ENCODE measurements at places on chromosomes 7 and 10. TPM values are rescaled to one million over a fixed set of nuclear protein-coding genes. Genes with fewer than 3 reads are reported as not detected.

Gene AZGP1
- total RNA-seq: not detected

Gene TRIM74
- total RNA-seq: not detected

Gene SAP25
- not detected for total RNA-seq

Gene RPS24
- total RNA-seq: 1,917 TPM

Gene ERVW-1
- total RNA-seq: not detected

Gene ADCY1
- 0.51 TPM for total RNA-seq

Gene WEE2
- not detected for total RNA-seq

DNA sequence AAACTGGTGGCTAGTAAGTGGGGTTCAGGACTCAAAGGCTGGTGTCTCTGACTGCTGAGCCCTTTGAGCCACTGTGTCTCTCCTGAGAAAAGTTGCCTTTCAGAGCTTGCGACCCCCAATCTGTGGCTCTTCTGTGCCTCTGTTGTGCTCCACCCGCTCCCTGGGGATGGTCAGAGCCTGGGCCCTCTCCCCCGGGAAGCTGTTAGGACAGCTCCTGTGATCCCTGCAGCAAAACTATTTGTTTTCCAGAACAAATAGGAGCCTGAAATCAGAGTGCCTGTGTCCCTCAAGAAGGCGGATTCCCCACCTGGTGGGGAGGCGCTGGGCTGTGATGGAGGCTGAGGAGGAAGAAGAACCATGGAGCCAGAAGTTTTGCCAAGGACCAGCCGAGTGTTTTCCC, 56.4 kb upstream of the MXI1 start:
- H3K36me3 ChIP-seq: no peaks in the 10 kb centered on the region
- peaks cover 4% of the 10 kb centered on the region for H3K27me3 ChIP-seq
- H3K4me1 ChIP-seq: no peaks in the 10 kb centered on the region
- H3K27ac ChIP-seq: no peak overlapping the region

- no peak overlapping the region for H3K27ac ChIP-seq
- no peaks in the 10 kb centered on the region for H3K36me3 ChIP-seq
- H3K4me1 ChIP-seq: peaks cover 7% of the 10 kb centered on the region
- no peak overlapping the region for H3K4me3 ChIP-seq
Observed at GRCh38 chr7:70712942-70713341, 419.0 kb upstream of the GALNT17 start.

- no peaks in the 10 kb centered on the region for H3K36me3 ChIP-seq
- H3K4me1 ChIP-seq: no peaks in the 10 kb centered on the region
- H3K27me3 ChIP-seq: no peaks in the 10 kb centered on the region
- H3K4me3 ChIP-seq: no peak overlapping the region
- H3K27ac ChIP-seq: no peak overlapping the region
Observed at GRCh38 chr7:132516042-132516840, 60.0 kb downstream of the PLXNA4 start.

DNA sequence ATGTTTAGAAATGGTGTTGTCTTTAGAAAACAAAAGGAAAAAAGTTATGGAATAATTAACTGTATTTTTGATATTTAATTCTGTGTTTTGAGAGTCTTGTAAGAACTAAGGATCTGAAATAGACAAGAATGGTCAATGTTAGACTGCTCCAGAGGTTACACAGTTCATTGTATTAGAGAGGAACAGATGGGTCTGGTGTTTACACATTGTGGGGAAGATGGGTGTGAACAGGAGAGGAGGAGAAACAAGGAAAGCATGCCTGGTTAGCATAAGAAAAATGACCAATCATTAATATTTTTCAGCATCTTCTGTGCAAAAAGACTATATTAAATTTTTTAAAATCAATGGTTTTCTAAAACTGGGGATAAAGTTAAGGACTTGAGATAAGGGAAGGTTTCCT, 11.9 kb downstream of the MEOX2 start:
- H3K27ac ChIP-seq: no peak overlapping the region
- no peaks in the 10 kb centered on the region for H3K27me3 ChIP-seq
- no peak overlapping the region for H3K4me3 ChIP-seq
- DNase-seq: peak; percentile 29

DNA sequence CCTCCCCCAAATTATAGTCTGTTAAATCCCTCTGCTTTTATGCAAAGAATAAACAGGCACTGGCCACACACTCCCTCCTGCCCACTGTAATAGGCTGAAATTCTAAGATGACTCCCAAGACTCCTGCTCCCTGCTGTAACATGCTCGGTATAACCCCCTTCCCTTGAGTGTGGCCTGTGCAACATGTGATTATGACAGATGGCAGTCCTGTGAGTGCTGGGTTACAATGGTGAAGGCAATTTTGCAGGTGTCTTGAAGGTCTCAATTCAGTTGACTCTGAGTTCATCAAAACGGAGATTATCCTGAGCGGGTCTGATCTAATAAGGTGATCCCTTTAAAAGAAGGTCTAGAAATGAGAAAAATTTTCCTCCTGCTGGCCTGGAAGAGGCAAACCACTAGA, 55.9 kb downstream of the CREB3L2 start:
- no peak for DNase-seq
- peaks cover 2% of the 10 kb centered on the region for H3K36me3 ChIP-seq
- no peaks in the 10 kb centered on the region for H3K27me3 ChIP-seq
- H3K4me1 ChIP-seq: peaks cover 10% of the 10 kb centered on the region
- no peak overlapping the region for H3K27ac ChIP-seq
- no peak overlapping the region for H3K4me3 ChIP-seq

- no peaks in the 10 kb centered on the region for H3K4me1 ChIP-seq
- no peak overlapping the region for H3K4me3 ChIP-seq
- DNase-seq: peak; percentile 35
- H3K27me3 ChIP-seq: peaks cover 3% of the 10 kb centered on the region
- no peaks in the 10 kb centered on the region for H3K36me3 ChIP-seq
Observed at GRCh38 chr10:43981232-43981631, 332.6 kb upstream of the ZNF32 start.

- H3K4me3 ChIP-seq: no peak overlapping the region
- no peaks in the 10 kb centered on the region for H3K36me3 ChIP-seq
- H3K4me1 ChIP-seq: peaks cover 11% of the 10 kb centered on the region
Observed at GRCh38 chr7:99116144-99116543, 27.8 kb downstream of the SMURF1 start.

GRCh38 chr10:128914681-128915080, 552.4 kb upstream of the MGMT start:
- no peak overlapping the region for H3K27ac ChIP-seq
- no peak overlapping the region for H3K4me3 ChIP-seq
- no peaks in the 10 kb centered on the region for H3K36me3 ChIP-seq
- DNase-seq: no peak
- H3K27me3 ChIP-seq: no peaks in the 10 kb centered on the region

DNA sequence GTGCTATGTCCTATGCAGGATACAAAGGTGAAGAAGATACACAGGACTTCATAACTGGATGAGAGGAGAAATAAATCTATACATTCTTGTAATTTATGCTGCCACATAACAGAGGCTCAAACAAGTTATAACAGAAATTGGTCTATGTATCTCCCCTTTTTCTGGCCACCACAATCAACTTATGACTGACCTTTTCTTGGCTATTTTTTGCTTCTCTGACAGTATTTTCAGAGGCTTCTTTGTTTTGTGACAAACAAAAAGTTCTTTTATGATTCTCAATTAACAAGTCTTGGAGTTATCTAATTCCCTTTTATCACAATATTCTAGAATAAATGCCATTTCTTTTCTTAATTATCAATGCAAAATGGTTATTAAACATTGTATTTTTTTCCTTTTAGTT, 953.0 kb upstream of the ZWINT start:
- H3K36me3 ChIP-seq: no peaks in the 10 kb centered on the region
- no peaks in the 10 kb centered on the region for H3K27me3 ChIP-seq
- H3K4me3 ChIP-seq: no peak overlapping the region
- no peaks in the 10 kb centered on the region for H3K4me1 ChIP-seq
- H3K27ac ChIP-seq: no peak overlapping the region

DNA sequence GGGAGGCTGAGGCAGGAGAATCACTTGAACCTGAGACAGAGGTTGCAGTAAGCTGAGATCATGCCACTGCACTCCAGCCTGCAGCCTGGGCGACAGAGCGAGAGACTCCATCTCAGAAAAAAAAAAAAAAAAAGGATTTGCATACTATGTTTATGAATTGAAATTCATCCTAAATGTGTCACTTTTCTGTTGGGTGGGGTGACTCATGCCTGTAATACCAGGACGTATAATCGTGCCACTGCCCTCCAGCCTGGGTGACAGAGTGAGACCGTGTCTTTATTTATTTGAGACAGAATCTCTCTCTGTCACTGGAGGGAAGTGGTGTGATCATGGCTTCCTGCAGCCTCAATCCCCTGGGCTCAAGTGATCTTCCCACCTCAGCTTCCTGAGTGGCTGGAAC, 5.8 kb downstream of the ZNF212 start:
- H3K4me3 ChIP-seq: no peak overlapping the region
- no peaks in the 10 kb centered on the region for H3K27me3 ChIP-seq
- no peak for DNase-seq
- H3K36me3 ChIP-seq: no peaks in the 10 kb centered on the region
- H3K27ac ChIP-seq: no peak overlapping the region

DNA sequence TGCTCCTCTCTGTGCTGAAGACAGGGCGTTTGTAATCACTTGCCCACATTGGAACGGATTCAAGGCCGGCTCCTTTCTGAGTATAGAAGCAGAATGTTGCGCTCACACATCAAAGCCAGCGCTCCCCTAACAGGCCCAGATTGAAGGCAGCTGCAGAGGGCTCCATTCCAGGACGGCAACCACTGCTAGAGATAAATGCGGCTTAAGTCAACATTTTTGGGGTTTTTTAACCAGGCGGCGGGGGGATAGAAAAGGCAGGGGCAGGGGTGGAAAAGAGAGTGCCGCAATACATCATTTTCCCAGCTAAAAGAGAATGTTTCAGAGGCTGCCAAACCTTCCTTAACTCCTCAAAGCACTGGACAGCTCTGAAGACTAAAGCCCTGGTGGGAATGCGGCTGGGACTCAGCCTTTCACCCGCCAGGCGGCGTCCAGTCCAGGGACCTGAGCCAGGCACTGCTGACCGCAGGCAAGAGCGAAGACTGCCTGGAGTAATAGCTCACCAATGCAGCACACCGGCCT, 189.6 kb downstream of the TNS3 start:
- H3K4me1 ChIP-seq: peaks cover 8% of the 10 kb centered on the region
- H3K36me3 ChIP-seq: peaks cover 19% of the 10 kb centered on the region
- no peak overlapping the region for H3K27ac ChIP-seq
- DNase-seq: peak; percentile 98

DNA sequence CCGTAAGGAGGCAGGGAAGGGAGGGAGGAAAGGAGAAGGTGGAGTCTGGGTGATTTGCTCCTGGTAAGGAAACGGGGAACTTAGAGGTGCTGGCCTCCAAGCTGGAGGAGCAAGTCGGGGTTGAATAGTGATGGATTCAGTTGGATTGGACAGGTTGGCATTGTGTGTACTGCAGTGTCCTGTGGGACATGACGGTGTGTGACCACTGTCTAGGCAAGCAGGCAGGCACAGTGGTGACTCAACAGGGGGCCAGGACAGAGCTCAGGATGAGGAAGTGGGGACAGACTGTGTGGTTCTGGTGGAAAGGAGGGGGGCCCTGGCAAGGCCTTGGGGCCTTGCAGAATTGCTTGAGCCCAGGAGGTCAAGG, 48.8 kb downstream of the COL26A1 start:
- DNase-seq: no peak
- H3K27ac ChIP-seq: no peak overlapping the region
- H3K36me3 ChIP-seq: no peaks in the 10 kb centered on the region
- H3K4me1 ChIP-seq: no peaks in the 10 kb centered on the region
- H3K27me3 ChIP-seq: no peaks in the 10 kb centered on the region

DNA sequence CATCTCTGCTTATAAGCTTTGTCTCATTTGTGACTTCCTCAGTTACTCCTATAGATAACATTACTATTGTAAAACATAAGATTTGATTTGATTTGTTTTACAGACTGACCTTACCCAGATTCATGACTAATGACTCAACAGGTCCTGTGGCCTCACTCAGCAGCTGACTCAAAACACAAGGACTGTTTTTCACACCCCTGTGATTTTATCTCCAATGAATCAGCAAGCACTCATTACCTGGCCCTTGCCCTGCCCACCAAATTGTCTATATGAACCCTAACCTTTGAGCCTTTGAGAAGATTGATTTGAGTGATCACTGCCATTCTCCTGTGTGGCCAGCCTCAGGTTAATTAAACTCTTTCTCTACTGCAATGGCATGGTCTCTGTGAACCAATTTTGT, 1064.6 kb upstream of the LRRTM3 start:
- peak; percentile 16 for DNase-seq
- no peaks in the 10 kb centered on the region for H3K27me3 ChIP-seq
- no peak overlapping the region for H3K27ac ChIP-seq
- no peaks in the 10 kb centered on the region for H3K4me1 ChIP-seq

DNA sequence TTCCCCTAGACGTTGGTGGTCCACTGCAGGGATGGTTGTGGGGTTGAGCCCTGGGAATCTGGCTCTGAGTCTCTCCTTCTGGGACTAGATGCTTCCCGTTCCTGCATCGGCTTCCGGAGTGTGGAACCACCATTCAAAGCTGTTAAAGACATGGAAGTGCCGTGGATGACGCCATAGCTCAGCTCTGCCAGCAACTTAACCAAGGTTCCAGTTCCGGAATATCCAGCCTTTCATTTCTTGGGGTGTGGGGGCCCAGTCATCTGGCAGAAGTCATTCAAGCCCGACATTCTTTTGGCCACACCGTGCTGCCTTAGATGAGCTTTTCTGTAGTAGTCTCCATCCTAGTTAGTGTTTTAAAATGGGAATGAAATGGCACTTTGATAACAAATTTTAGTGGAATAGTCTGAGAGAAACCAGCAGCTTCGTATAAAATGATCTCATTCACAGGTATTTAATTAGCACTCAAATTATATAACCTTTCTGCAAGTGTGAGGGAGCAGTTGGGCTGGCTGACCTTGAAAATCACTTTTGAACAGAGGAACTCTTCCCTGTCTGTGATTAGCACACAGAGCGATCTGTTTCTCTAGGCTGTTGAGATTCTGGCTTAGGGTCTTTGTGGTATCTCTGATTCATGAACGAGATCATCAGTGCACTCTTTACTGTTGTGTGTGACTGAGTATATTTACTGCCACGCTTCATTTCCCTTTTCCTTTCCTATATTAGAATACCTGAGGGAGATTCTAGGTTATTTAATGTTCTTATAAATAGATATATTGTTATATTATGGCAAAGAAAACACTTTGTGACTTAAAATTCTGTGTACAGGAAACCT, 19.9 kb downstream of the LMTK2 start:
- H3K27me3 ChIP-seq: no peaks in the 10 kb centered on the region
- DNase-seq: no peak
- no peaks in the 10 kb centered on the region for H3K36me3 ChIP-seq
- H3K4me1 ChIP-seq: peaks cover 3% of the 10 kb centered on the region
- no peak overlapping the region for H3K27ac ChIP-seq
- H3K4me3 ChIP-seq: no peak overlapping the region

DNA sequence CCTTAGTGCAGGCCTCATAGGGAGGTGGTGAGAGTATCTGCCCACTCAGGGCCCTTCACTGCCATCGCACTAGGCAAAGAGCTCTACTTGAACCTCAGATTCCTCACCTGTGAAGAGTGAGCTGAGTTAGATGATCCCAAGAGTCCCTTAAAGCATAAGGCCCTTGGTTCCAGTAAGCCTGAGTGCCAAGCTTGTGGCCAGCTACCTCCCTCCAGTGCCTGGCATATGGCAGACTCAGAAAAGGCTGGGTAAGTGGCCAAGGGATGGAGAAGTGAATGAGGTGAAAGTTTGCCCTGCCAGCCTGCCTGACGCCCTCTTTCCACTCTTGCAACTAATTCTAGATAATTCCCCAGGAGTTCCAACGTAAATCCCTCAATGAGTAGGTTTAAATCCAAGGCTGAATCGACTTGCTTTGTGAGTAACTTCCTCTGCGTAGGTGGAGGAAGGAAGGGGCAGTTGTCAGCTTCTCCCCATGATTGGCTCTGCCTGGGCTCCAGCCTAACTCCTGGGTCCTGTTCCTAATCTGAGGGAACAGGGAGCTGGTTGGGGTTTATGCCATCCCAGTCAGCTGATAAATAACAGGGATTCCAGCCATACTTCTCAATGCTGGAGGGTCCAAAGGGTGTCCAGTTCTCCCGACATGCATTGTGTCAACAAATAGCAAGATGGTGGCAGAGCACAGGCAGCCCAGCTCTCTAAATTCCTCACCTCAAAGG, 14.2 kb downstream of the DUSP5 start:
- peak overlapping the region; percentile 44 for H3K27ac ChIP-seq
- no peaks in the 10 kb centered on the region for H3K27me3 ChIP-seq
- H3K36me3 ChIP-seq: peaks cover 32% of the 10 kb centered on the region
- peaks cover 17% of the 10 kb centered on the region for H3K4me1 ChIP-seq

Measured in fibroblast of lung (primary cell).